ENCODE measurements at places on chromosomes 7 and 10.

DNA sequence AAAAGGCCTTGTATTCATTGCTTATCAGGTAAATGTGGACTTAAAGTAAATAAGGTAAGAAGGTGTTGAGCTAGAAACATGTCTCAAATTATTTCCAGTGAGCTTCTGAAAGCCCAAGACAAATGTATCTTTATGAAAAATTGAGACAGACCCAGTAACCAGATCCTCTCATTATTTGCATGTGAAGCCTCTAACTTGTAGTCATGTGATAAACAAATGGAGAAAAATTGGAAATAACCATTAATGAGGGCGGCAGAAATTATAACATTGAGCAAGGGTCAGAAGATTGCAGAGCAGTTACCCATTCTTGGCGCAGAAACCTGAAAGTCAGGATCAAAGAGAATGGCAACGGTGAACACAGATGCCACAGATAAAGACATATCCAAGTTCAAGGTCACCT, at the start of gene TAS2R40:
TAS2R40 (plus strand) TSS at position 301 of the 400 bp plus-strand sequence; CDS start at position 343, 42 bp downstream.
- DNase-seq, result no peak

- DNase-seq, result no peak
These were observed 365.2 kb upstream of the ZMIZ1 start for GRCh38 chr10:78703593-78703992.

GRCh38 chr7:43904533-43905208, 1.7 kb downstream of the URGCP start:
- DNase-seq, result no peak

DNA sequence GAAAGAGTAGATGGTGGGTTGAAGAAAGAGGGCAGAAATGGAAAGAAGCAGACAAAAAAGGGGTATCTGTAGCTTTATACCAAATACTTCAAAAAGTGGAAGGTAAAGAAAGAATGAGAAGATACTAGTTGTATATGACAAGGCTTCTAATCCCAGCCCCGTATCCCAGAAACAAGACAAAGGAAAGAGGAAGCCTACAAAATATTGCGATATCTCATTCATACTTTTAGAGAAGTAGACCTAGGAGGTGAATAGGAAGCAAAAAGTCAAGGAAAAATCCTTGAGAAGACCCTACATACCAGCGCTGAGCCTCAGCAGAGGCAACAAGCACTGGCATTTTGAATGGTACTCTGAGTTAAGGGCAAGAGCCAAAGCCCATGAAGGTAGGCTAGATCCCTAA, 26.6 kb downstream of the PHTF2 start:
- no peak for DNase-seq

DNA sequence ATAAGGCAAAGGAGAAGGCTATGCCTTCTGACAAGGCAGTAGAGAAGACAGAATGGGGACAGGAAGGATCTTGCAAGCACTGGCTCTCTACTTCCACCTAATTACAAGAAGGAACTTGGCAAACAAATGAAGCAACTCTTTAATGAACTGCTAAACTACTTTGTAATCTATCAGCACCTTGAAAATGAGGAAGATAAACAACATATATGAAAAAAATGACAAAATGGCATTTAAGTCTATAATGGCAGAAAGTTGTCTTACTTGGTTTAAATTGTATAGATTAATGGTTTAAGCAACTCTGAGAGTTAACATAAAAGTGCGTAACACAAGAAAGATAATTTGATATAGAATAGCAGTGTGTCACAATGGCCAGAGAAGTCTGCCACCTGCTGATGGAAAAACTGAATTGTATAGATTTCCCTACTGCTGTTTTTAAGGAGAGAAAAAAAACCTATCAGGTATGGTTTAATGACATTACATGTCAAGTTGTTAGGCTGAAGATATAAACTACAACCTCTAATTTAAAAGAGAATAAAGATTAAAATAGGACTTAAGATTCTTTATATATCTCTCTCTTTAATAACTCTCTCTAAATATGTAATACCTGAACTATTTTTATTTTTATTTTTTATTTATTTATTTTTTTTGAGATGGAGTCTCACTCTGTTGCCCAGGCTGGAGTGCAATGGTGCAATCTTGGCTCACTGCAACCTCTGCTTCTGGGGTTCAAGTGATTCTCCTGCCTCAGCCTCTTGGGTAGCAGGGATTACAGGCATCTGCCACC, 11.8 kb downstream of the NT5C3A start:
- no peak for DNase-seq

DNA sequence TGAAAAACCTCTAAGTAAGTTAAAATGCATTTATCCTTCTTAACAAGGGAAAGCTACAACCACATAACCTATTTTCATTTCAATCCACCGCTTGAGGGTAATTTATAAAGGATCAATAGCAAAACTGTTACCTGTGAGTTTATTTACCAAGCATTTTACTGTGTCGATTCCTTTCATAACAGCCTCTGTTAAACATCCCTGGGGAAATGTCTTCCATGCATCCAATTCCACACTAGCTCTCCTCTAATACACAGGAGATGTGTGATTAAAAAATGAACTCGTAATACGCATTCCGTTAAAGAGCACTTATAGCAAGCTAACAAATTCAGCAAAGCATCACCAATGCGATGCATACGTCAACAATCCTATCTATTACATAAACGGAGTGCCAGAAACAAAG, 185.7 kb downstream of the SFMBT2 start:
- DNase-seq, result no peak

- DNase-seq, result no peak
These were observed 6.2 kb downstream of the WNT8B start for GRCh38 chr10:100468978-100469377.

GRCh38 chr10:32982911-32983909, 25.2 kb upstream of the ITGB1 start:
- DNase-seq, result no peak

DNA sequence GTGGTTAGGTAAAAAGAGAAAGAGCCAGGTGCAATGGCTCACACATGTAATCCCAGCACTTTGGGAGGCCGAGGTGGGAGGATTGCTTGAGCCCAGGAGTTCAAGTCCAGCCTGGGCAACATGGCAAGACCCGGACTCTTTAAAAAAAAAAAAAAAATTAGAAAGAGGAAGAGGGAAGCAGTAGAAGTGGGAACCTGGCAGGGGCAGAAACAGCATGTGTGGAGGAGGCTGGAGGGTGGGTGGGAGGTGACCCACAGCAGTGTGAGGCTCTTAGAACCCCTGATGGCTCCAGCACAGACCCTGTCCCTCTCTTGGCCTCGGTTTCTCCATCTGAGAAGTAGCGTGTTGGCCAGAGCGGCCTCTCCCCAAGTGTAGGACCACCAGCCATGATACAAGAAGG, 4.9 kb upstream of the CCL24 start:
- DNase-seq, result no peak

GRCh38 chr7:46244757-46245156, 323.7 kb upstream of the IGFBP3 start:
- DNase-seq, result no peak

DNA sequence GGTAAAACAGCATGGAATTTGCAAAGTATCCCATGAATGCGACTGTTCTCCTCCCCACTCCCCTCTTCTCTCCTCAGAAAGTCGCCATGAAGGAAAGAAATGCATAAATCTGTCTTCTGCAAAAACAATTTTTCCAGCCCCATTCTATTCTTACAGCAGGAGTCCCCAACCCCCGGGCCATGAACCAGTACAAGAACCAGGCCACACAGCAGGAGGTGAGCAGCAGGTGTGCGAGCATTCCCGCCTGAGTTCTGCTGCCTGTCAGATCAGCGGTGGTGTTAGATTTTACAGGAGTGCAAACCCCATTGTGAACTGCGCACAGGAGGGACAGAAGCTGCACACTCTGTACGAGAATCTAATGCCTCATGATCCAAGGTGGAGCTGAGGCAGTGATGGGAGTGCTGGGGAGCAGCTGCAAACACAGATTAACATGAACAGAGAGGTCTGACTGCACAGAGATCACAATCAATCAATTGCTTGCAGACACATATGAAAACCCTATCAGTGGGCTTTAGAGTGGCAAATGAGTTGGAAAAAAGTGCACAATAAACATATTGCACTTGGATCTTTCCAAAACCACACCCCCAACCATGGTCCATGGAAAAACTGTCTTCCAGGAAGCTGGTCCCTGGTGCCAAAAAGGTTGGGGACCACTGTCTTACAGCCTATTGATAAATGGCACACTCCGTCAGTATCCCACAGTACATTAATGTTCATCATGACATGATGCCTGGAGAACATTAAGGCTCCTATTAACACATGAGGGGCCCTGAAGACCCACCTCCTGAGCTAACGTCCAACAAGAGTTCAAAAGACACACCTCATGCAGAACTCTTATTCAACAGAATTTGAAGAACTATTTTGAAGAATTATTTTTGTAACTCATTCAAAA, 205.0 kb downstream of the PTPRN2 start:
- DNase-seq, result no peak

DNA sequence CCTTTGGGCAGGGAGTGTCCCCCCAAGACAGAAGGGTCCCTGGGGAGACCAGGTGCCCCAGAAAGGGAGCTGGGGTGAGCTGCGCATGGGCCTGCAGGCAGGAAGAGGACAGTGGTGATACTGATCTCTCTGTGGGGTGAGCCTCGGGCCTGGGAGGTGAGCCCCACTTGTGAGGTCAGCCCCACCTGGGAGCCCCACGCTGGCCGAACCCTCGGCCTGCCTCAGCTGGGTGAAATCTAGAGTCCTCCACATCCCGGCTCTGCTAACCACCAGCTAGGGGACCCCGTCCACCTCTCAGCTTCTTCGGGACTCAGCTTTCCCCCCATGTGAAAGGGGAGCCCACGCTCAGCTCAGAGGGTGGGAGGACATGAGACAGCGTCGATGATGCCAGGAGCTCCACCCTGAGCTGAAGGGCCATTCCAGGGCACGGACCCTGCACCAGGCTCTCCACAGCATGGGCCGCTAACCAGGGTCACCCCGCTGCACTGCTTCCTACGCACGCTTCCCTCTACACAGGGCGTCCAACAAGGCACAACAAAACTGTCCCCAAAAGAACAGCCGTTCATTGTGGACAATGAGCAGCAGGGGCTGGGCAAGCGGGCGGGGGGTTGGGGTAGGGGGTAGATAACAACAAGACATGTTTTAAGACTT, 48.7 kb downstream of the CAMK2B start:
- no peak for DNase-seq

DNA sequence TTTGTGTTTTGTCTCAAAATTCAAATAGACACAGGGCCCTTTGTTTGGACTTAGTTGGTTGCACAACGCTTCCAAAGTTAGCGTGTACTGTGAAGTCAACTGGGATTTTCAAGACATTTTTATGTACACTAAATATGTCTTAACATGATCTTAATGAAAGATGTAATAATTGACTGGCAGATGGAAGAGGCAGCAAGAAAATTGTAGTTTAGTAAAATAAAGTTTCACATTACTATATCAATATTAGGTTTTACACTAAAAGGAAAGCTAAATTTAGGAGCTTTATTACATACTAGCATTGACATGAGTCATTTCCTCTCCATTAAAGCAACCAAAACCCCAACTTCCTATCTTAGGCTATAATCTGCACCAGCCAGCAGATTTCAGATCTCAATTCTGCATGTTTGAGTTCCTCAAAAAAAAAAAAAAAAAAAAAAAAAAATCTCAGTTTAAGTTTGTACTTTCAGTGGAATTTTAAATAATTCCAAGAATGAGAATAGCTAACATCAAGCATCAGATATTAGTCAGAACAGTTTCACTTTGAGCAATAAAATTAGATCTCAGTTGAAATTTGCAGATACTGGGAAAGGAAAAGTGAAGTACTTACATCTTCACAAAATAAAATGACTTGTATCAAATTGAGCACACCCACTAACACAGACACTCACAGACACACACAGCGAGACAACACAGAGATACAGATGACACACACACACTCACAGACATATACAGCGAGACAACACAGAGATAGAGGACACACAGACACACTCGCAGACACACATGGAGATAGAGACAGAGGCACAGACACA, 346.6 kb upstream of the KLF6 start:
- no peak for DNase-seq

DNA sequence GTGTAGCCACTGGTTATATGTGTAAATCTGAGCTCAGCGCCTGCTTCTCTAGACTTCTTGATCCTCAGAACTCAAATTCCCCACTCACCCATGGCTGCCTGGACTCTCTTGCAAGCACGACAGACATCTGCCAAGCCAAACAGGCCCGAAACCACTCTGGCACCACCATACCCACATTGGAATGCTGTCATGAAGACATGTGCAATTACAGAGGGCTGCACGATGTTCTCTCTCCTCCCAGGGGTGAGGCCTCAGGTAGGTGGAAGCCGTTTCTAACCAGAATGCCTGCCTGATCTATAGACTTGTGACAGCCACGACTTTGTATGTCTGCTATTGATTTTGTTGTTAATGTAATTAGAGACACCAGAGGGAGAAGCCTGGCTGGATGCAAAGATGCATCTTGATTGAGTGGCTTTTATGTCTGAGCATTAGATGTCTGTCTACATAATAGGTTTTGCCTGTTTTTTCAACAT, 4.0 kb downstream of the BAMBI start:
- DNase-seq, result no peak

DNA sequence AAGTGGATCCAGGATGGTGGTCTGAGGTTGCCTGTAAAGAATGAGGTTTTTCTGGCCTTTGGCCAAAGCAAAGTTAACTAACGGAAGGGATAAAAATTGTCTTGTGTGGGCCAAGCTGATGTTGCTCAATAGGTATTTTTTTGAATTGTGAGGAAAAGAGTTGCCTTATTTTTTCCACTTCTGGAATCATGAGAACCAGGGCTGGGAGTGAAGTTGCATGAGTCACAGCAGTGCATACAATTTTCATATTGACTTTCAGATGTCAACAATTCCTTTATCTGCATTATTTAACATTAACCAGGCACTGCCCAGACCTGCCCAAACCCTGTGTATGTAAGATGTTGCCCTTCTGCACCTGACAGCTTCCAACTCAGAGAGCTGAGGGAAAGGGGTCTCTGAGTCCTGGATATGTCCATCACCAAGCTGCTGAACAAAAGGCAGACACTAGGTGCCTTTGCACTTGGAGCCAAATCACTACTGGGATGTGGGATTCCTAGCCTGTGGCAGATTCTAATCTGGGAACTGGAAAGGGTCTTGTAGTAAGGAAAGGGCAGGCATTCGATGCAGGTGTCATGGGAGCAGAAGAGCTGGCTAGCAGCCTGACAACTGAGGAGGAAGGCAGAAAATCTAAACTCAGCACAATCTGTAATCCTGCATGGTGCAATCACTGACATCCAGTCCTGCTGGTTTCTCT, 52.3 kb upstream of the SLC35B4 start:
- DNase-seq, result no peak

- DNase-seq, result no peak
These were observed 46.5 kb upstream of the EMX2 start for GRCh38 chr10:117496031-117496430.

DNA sequence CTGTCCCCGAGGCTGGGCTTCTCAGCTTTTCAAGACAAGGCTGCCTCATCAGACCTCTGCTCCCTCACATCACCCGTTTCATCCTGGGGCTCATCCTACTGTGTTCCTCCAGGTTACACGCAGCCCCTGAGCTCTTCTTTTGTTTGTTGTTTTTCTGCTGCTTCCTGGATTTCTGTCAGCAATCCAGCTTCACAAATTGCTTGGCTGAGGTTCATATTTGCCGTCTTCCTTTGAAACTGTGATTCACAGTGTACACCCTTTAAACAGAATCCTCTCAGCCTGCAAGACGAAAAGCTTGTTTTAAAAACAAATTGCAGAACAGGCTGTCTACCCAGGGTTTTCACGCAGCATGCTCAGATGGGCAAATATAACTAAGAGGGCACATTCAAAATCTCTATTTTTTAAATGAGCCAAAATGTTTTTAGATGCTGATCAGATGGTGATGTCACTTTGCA, 39.1 kb upstream of the PARD3 start:
- DNase-seq, result no peak
